Hematopoietic multipotent progenitor cell (in vitro differentiated cells): ENCODE measurements at places on chromosomes 1 and 21. TPM values are rescaled to one million over a fixed set of nuclear protein-coding genes. Genes with fewer than 3 reads are reported as not detected.

Gene GLMN
- total RNA-seq = 2.7 TPM

Gene IFNAR2
- total RNA-seq = 9.2 TPM

Gene OR2T33
- total RNA-seq = 7.0 TPM

Gene CD5L
- total RNA-seq = not detected

Gene B4GALT2
- 42.5 TPM for total RNA-seq
